Gastrocnemius medialis (tissue), 4 donors: ENCODE measurements at places on chromosomes 7 and 10. TPM values are rescaled to one million over a fixed set of nuclear protein-coding genes. Genes with fewer than 3 reads are reported as not detected.

DNA sequence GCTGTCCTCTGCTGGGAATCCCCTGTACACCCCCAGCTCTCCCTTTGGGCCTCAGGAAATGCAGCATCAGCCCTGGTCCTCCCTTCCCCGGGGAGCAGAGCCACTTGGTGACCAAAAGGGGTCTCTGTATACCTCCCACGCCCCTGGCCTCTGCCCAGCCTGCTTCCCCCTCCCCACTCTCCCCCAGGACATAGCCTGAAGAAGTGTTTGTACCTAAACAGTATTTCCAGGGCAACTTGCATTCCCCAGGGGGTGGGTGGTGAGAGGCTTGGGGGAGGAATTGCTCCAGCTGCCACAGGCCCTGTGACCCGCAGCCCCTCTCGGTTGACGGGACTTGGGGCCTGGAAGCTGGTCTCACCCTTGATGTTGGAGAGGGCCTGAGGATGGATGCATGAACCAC, 39.3 kb downstream of the TMEM270 start:
- H3K27me3 ChIP-seq = no peaks in the 10 kb centered on the region
- H3K4me3 ChIP-seq = no peak overlapping the region
- H3K36me3 ChIP-seq = no peaks in the 10 kb centered on the region
- H3K27ac ChIP-seq = no peak overlapping the region
- no peaks in the 10 kb centered on the region for H3K4me1 ChIP-seq

GRCh38 chr10:130206216-130206737, 70.1 kb downstream of the GLRX3 start:
- no peak overlapping the region for H3K27ac ChIP-seq
- no peak overlapping the region for H3K4me3 ChIP-seq
- no peaks in the 10 kb centered on the region for H3K36me3 ChIP-seq
- no peak for DNase-seq
- H3K4me1 ChIP-seq = no peaks in the 10 kb centered on the region

DNA sequence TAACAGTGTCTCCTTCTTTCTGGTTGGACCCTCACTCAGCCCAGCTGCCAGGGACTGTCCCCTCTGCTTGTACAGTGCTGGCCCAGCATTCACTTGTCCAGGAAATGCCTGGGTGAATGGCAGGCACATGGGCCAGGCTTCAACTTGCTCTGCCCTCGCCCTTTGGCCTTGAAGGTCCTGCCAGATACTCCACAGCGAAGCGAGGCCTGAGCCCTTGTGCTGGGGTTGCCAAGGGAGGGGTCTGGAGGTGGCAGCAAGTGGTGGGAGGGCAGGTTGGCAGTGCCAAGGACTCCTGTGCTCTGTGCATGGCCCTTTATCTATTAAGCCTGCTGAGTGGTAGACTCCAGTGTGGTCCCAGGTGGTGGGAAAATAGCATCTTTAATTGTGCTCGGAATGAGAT, 75.7 kb downstream of the CDH23 start:
- no peaks in the 10 kb centered on the region for H3K36me3 ChIP-seq
- H3K4me1 ChIP-seq = peaks cover 42% of the 10 kb centered on the region
- no peak overlapping the region for H3K4me3 ChIP-seq
- H3K27ac ChIP-seq = no peak overlapping the region
- no peaks in the 10 kb centered on the region for H3K27me3 ChIP-seq
- DNase-seq = no peak

GRCh38 chr7:70094831-70095230, 496.6 kb downstream of the AUTS2 start:
- no peak overlapping the region for H3K4me3 ChIP-seq
- H3K36me3 ChIP-seq = no peaks in the 10 kb centered on the region
- DNase-seq = no peak
- no peak overlapping the region for H3K27ac ChIP-seq
- H3K27me3 ChIP-seq = no peaks in the 10 kb centered on the region
- peaks cover 26% of the 10 kb centered on the region for H3K4me1 ChIP-seq

GRCh38 chr10:101485681-101486554, 102.1 kb downstream of the POLL start:
- H3K4me1 ChIP-seq = peaks cover 38% of the 10 kb centered on the region
- peak overlapping the region; percentile 74 for H3K27ac ChIP-seq
- peak; percentile 2 for DNase-seq
- H3K27me3 ChIP-seq = no peaks in the 10 kb centered on the region
- H3K36me3 ChIP-seq = no peaks in the 10 kb centered on the region

DNA sequence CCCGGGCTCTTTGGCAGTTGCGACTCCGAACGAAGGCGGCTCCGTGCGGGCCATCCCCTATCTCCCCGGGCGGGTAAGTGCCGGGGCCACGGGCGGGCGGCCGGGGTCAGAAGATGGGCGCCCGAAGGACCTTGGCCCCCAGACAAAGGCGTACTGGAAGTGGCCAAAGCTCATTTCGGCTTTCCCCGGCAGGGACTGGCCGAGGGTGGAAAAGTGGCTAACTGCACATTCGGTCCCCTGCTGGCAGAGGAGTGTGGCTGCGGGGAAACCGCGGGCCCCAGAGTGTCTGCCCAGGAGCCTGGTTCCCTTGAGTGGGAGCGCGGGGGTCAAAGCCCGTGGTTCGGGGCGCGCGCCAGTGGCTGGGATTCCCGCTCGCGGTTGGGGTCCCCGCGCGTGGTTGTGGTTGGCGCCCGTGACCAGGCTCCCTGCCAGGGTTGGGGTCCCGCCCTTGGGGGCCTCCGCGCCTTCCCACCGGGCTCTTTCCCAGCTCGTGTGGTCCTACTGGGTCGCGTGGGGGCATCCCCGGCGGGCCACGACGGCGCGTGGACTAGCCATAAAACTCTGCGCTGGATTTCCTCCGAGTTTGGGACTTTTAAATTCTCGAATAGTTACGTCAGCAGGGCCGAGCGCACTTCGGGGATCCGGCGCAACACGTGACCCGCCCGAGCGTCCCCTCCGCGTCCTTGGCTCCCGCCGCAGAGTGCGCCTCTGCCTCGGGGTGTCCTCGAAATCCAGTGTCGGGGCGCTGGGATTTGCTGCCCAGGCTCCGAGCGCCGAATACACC, 124.4 kb downstream of the TACC2 start:
- H3K4me3 ChIP-seq = peak overlapping the region; percentile 73
- peaks cover 54% of the 10 kb centered on the region for H3K4me1 ChIP-seq
- no peaks in the 10 kb centered on the region for H3K36me3 ChIP-seq
- DNase-seq = peak; percentile 72
- H3K27me3 ChIP-seq = no peaks in the 10 kb centered on the region
- peak overlapping the region; percentile 95 for H3K27ac ChIP-seq

Gene ADGRA1
- not detected for total RNA-seq

Gene C10orf67
- 0.09 TPM for total RNA-seq

Gene TBL2
- 26.0 TPM for total RNA-seq

Gene CCDC201
- total RNA-seq = not detected
